ENCODE measurements at places on chromosomes 2 and 18.

DNA sequence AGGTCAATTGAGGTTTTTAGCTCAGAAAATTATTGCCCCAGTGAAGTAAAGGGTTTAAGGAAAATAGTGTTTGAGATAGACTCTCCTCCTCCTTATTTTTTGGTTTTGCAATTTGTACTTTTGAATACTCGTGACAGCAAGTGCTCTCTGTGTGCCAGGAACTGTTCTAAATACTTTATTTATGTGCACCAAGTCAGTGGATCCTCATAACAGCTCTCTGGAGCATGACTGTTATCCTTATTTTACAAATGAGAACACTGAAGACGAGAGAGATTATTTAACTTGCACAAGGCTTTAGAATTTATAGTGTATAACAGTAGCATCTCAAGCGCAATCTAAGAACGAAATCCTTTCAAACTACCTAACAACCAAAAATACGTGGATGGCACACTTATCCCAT, 24.7 kb downstream of the BABAM2 start:
- DNase-seq, result no peak

DNA sequence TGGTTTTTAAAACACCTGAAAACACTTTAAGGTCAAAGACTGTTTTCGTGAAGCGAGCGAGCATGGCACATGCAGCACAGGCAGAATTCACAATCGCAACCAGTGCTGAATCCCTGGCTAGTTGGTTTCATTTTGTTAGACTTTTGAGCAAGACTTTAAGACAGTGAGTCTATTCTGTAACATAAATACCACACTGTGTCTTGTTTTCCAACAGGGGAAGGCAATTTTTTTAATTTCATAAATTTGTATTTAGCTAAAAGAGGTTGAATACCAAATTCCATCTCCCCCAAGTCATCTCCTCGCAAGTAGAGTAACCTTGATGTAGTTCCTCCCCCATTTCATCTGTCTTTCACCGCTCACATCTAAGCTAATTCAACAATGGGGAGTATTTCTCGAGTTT, 1.4 kb downstream of the CERKL start:
- DNase-seq, result peak; percentile 36

DNA sequence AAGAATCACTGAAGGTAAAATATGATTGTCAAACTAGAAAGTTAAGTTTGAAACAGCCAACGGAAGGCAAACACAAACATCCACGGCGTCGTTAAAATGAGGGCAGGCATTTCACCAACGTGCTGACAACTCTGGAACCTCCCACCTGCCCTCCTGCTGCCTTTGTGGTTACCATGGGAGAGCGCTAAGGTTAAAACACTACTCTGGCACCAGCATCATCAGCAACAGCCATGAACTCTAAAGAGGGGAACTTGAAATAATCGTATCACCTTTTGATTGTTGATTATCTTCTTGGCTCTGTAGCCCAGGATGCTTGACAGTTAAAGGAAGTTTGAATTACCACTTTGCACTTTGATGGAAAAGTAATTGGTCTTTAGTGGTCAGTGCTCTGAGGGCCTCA, 34.7 kb downstream of the CYB5A start:
- no peak for DNase-seq

DNA sequence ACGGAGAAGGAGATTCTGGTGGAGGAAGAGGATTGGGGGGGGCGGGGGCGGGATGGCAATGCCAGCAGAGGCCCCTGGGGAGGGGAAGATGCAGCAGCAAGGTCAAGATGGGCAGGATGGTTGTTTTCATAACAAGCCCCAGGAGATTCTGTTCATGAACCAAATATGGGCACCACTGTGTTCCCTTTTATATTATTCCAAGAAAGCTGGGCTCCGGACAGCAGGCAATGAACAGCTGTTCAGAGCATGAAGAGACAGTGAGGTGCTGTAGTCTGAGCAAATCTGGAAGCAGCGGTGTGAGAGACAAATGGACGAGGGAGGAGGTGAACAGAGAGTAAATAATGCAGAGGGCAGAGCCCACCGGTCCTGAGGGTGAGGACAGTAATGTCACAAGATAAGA, 20.0 kb downstream of the UXS1 start:
- DNase-seq, result no peak

DNA sequence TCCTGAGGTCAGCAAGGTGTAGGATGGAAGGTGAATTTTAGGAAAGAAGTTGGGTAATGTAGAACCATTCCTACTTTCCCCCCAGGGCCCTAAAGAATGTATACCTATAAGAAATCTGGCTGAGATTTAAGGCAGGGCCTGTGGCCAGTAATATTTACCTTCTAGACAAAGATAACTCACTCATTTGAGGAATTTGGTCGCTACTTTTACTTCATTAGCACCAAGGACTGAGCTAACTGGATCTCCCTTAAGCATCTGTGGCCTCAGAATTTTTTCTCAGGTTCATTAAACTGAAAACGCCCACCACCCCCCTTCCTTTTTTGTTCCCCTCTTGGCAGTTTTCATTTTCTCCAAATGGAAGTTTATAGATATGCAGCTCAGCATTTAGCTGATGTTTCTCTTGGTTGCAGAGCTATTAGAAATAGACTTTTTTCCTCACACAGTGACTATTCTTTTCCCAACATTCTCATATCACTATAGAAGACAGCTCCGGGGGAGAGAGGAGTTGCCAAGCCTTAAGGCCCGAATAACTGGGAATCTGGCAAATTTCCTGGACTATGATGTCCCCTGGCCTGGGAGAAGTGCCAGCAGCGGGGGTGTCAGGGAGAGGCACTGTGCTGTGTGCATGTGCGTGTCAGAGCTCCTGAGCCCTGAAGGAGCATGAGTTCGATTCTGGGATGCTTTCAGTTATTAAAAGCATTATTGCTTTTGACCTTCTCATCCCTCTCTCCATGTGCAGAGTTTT, 310.9 kb downstream of the PRKCE start:
- DNase-seq, result no peak

GRCh38 chr2:74464406-74464805, 776 bp downstream of the MOGS start:
- peak; percentile 54 for DNase-seq

DNA sequence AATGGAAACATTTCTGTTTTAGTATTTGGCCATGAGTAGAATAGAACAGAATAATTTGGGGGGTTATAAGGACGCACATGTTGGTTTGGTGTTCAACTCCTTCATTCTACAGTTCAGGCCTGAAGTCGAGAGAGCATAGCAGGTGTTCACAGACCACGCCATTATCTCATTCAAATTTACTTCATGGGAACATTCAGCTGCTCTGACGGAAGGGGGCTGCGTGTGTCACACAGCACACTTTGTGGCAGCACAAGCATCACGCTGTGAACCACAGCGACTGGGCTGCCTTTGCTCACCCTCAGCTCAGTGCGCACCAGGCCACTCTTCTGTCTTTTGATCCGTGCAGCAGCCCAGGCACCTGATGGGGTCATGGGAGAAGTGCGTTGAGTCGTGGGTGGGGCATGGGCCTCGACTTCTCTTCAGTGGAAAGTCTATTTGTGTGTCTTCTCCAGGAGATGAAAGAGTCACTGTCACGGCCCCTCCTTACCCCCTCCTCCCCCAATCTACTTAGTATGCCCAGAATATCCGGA, 348.6 kb upstream of the SALL3 start:
- no peak for DNase-seq

DNA sequence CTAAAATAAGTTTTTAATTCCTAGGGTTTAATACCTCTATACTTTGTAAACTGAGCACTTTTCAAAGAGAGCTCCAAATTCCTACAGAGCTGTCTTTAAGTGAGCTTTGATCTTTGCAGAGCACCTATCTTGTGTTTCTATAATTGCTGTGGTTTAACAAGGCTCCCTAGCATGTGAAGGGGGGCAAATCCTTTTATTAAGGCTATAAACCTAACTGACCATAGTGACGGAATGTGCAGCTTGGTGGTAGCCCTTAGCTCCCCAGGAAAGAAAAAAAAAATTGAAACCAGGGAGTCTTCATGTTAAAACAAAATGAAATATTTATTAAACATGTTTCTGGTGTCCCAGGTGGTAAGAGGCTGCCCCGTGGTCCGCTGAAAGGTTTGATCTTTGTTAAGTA, 78.6 kb upstream of the ETAA1 start:
- no peak for DNase-seq

- peak; percentile 18 for DNase-seq
Measured at GRCh38 chr18:68822926-68823325, 25.0 kb downstream of the CCDC102B start.

- DNase-seq, result no peak
Measured at GRCh38 chr2:106275971-106276370, 81.9 kb upstream of the UXS1 start.

GRCh38 chr18:51778115-51778514, 561.9 kb upstream of the DCC start:
- no peak for DNase-seq

DNA sequence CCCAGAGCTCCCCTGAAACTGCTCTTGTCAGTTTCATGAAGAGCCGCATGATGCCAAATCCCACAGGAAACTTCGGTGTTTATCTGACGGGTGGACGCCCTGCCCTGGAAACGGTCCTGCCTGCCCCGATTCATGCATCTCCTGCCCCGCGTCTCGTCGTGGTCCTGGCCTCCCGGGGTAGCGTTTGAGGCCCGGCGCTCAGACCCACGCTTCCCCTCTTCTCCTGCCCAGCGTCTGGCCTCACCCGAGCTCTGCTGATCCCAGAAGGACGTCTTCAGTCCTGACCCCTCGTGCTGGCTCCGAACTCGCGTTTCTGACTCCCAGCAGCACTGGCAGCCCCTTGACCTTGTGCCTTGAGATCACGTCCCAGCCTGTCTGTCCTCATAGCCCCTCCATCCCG, 180.5 kb downstream of the TMEM18 start:
- DNase-seq, result no peak

GRCh38 chr2:128626760-128627511, 308.3 kb upstream of the HS6ST1 start:
- DNase-seq, result no peak

DNA sequence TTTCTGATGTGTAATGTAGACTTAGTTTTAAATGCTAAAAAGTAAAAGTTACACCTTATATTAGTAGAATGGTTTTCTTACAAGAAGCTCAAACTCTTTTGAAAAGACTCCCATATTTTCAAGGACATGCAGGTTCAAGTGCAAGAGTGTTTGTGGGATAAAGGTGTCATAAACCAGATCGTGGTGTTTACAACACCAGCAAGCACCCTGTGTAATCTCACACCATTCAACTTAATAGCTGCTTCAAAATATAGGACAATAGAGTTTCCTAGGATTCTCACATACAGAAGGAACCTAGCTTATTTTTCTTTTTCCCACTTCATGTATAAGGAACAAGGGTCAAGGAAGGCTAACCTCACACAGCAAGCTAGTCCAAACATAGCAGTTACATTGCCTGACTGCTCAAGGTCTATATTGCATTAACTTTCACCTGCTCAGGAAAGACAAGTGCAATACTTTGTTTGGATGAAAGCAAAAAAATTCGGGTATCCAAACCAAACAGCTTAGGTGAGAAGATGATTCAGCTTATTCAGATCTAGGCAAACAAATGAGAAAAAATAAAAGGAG, 172.3 kb downstream of the IKZF2 start:
- peak; percentile 58 for DNase-seq

DNA sequence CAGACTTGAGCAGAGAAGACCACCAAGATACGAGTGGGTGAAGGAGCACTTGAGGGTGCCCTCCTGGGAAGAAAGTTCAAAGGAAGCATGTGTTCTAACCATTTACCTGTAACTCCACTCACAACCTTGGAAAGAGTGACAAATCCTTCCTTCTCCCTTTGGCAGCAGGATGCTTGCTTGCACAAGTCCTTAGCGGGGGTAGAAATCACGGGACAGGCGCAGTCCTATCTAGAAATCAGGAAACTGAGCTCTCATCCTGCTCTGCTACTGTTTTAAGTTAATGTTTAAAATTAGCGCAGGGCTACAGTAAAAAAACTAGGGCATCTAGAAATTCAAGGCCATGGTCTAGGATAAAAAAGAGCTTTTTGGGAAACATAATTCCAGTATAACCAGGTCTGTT, 100.9 kb upstream of the PTPRM start:
- DNase-seq, result no peak

- no peak for DNase-seq
Measured at GRCh38 chr2:46479265-46479664, at the start of gene TMEM247. TMEM247 (plus strand) TSS chr2:46479565.

GRCh38 chr2:42813763-42814162, 21.4 kb upstream of the HAAO start:
- no peak for DNase-seq

- DNase-seq, result peak; percentile 98
Measured at GRCh38 chr18:48929941-48930713, 20.6 kb downstream of the SMAD7 start.

DNA sequence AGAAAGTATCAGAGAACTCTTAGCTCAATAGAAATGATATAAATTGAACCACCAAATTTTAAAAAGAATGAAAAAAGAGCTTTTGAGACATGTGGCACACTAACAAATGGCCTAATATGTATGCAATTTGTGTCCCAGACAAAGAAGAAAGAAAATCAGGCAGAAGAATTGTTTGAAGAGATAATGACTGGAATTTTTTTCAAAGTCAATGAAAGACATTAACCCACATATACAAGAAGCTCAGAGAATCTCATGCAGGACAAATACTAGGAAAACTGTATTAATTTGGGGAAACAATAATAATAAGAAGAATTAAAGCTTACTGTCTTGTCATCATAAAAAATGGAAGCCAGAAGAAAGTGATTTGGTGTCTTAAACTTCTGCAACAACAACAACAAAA, 304.1 kb upstream of the RND3 start:
- DNase-seq, result no peak

DNA sequence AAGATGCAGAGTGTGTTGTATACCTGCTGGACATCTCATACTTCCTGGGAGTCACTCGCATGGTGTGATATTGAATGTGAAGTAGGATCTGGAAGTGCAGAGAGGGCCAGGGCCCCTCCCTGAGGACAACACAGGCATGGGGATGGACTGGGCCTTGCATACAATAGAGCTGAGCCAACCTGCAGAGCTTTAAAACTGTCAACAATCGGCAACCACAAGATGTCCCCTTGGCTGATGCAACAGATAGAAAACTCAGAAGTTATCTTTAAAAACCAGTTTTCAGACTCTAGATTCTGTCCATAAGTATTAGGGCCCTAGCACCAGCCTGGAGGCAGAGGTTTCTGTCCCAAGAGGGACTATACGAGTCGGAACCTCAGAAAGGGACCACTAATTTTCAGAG, 19.7 kb downstream of the EVA1A start:
- DNase-seq, result no peak

- DNase-seq, result no peak
Measured at GRCh38 chr2:236101311-236101950, 66.8 kb downstream of the GBX2 start.

- no peak for DNase-seq
Measured at GRCh38 chr2:79862756-79863155, 349.9 kb downstream of the CTNNA2 start.

DNA sequence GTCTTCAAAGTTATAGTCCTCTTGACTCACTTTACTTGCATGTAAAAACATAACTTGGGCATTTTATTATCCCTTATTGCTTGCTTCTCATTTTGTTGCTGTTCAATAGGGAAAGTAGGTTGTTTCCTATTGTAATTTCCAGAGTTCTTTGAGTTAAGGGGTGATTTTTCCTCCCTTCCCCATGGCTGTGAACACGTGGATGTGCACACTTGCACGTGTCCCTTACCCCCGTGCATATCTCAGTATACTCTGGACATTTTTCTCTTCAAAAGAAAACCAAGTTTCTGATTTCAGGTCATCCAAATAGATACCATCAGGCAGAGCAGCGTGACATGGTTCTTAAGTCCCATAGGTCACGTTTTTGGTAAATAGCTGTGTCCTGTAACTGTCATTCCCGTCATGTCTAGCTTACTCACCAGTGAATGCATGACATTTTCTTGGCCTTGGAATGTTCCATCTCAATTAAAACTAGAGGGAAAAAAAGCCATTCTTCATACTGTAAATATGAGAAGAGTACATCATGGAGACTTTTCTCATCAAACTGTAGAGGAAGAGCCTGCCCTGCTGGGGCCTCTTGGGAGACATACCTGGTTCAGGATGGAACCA, 83.3 kb upstream of the KCNE4 start:
- no peak for DNase-seq

- no peak for DNase-seq
Measured at GRCh38 chr18:8381821-8382459, 227.3 kb upstream of the RAB12 start.
